ENCODE measurements at places on chromosomes 7 and 10. TPM values are rescaled to one million over a fixed set of nuclear protein-coding genes. Genes with fewer than 3 reads are reported as not detected.
A peak's percentile ranks its signal among the peaks of the same experiment; 100 is the strongest.

DNA sequence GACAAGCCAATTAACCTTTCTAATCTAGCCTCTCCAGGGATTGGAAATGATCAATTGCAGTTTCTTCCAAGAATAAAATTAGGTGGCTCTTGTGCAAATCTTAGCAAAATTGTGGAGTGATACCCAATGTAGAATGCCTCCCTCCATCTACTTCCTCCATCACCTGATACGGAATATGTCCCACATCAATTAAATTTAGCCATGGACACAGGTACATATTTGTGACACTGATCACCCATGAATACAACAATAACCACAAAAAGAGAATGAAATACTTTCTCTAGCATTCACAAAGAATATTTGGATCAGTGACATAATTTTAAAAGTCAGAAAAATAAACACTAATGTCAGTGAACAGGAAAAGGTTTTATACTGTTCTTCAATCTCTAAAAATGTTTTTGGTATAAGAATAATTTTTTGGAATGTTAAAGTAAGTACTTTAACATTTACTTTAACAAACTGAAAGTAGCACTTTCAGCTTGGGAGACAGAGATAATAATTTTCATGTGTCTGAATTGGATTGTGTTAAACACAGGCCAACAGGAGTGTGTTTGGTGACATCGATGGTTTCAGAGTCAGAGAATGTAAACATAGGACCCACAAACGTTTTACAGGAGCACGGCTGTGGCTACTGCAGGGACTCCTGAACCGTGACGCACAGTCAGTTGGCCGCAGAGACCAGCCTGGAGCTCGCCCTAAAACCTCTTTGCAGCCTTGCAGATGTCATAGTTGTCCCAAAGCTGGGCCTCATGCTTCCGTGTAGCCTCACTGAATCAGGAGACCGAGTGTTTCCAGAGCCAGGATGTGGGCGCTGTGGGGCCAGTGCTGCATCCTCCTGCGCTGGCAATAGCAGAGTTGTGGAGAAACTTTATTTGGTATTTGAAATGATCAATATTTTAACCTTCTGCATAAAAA, 7.2 kb downstream of the RBM20 start:
- no peaks in the 10 kb centered on the region for H3K4me1 ChIP-seq
- no peak overlapping the region for H3K4me3 ChIP-seq
- DNase-seq = no peak
- peaks cover 11% of the 10 kb centered on the region for H3K27me3 ChIP-seq

GRCh38 chr7:102125127-102125596, 161.5 kb upstream of the SH2B2 start:
- H3K36me3 ChIP-seq = peaks cover 6% of the 10 kb centered on the region
- no peak for DNase-seq
- no peak overlapping the region for H3K27ac ChIP-seq

DNA sequence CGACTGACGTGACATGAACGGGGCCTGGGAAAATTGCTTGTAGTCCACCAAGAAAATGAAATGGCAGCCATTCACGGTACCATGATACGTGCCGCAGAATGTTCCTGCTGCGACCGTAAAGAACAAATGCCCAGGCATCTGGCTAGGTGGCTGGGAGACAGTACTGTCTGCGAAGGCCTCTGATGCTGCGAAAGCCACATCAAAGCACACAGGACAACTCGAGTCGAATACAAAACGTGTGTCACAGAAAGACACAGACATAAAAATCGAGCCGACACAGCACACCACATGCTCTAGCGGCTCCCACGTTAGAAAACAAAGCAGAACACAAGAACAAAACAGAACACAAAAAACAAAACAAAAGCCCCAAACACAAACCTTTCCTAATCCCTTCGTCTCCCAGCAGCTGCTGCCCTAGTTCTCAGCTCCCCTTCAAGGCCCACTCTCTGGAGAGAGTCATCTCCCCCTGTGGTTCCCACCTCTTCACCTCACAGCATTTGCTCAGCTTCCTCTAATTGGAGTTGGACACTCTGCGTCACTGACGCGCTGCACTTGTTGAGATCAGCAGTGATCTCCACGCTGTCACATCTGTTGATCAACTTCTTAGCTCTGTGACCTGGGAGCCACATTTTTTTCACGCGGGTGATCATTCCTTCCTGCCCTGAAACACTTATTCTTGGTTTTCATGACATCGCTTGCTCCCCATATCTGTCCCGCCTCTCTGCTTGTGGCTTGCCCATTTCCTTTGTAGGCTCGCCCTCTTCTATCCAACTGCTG, 112.2 kb downstream of the CLEC2L start:
- no peaks in the 10 kb centered on the region for H3K27me3 ChIP-seq
- no peak overlapping the region for H3K4me3 ChIP-seq
- peaks cover 23% of the 10 kb centered on the region for H3K4me1 ChIP-seq
- no peak for DNase-seq

DNA sequence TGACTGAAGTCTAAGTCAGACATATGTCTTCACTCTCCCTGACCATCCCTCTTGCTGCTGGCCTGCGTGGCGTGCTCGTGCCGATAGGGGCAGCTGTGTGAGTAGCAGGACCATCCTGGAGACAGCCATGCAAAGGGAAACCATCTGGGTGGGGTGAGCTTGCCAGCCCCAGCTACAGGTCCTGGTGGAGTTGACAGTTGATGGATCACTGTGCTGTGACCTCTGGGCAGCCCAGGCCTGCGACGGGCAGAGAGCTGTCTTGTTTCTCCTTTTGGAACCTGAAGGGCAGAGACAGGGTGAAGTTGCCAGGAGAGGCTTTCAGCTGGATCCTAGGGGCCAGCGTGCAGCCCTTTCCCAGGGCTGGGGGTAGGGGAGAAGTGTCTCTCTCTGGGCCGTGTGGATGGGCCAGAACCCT, 44.7 kb downstream of the GRK5 start:
- no peak overlapping the region for H3K4me3 ChIP-seq
- DNase-seq = no peak
- H3K27ac ChIP-seq = peak overlapping the region; percentile 43
- no peaks in the 10 kb centered on the region for H3K27me3 ChIP-seq
- H3K36me3 ChIP-seq = no peaks in the 10 kb centered on the region

DNA sequence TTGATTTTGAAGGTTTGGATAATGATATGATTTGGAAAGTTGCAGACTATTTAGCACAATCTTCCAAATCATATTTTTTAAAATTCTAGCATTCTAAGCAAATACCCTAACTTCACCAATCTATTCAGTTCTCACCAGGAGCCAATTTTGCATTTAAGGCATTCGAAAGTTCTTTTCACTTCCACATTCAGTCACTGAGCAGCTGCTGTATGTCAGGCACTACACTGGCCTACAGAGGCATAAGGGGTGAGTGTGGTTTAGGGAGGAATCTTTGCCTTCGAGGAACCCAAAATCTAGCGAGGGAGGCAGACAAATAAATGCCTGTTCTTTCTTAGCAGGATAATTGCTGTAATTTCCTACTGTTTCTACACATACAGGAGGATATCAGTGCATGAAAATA, 10.7 kb upstream of the UCN3 start:
- H3K27me3 ChIP-seq = no peaks in the 10 kb centered on the region
- no peak overlapping the region for H3K27ac ChIP-seq
- no peak for DNase-seq
- H3K4me3 ChIP-seq = no peak overlapping the region

Gene NUP42
- 69.8 TPM for total RNA-seq

DNA sequence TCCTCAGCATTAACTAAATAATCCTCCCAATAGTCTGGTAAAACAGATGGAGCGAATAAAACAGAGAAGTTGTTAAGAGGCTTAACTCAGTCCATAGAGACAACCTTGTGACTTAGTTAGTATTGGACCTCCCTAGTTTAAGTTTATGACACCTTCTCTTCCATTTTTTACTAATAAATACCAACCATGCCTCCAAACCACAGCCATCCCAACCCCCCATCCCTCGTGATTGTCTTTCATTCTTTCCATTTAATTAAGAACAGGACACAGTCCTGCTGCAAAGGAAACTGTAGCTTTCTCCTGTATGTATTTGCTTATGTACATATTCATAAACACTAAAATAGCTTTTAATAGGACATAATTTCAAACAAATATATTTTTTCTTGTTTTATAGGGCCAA, 238.2 kb downstream of the SEMA3D start:
- no peaks in the 10 kb centered on the region for H3K27me3 ChIP-seq
- H3K27ac ChIP-seq = no peak overlapping the region
- no peak overlapping the region for H3K4me3 ChIP-seq
- no peak for DNase-seq
- H3K36me3 ChIP-seq = no peaks in the 10 kb centered on the region
- H3K4me1 ChIP-seq = no peaks in the 10 kb centered on the region

DNA sequence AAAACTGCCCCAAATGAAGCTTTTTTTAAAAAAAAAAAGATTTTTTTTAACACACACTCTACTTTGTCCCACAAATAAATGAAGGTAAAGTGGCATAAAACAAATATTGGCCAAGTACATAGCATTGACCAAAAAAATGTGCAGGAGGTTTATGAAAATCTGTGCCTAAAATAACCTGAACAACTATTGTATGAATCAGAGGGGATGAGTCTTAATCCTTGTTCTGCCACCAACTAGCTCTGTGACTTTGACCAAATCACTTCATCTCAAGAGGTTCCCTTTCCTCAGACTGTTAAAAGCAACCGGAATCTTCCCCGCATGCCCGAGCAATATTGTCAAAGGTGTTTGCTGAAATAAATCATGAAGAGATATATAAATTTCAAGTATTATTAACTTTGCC, 150.4 kb upstream of the NEBL start:
- no peaks in the 10 kb centered on the region for H3K4me1 ChIP-seq
- H3K27me3 ChIP-seq = no peaks in the 10 kb centered on the region
- no peak overlapping the region for H3K4me3 ChIP-seq
- DNase-seq = no peak

GRCh38 chr7:137399827-137400823, 56.6 kb upstream of the PTN start:
- H3K27me3 ChIP-seq = no peaks in the 10 kb centered on the region
- H3K4me1 ChIP-seq = peaks cover 18% of the 10 kb centered on the region
- no peak for DNase-seq
- no peak overlapping the region for H3K27ac ChIP-seq
- H3K4me3 ChIP-seq = no peak overlapping the region

DNA sequence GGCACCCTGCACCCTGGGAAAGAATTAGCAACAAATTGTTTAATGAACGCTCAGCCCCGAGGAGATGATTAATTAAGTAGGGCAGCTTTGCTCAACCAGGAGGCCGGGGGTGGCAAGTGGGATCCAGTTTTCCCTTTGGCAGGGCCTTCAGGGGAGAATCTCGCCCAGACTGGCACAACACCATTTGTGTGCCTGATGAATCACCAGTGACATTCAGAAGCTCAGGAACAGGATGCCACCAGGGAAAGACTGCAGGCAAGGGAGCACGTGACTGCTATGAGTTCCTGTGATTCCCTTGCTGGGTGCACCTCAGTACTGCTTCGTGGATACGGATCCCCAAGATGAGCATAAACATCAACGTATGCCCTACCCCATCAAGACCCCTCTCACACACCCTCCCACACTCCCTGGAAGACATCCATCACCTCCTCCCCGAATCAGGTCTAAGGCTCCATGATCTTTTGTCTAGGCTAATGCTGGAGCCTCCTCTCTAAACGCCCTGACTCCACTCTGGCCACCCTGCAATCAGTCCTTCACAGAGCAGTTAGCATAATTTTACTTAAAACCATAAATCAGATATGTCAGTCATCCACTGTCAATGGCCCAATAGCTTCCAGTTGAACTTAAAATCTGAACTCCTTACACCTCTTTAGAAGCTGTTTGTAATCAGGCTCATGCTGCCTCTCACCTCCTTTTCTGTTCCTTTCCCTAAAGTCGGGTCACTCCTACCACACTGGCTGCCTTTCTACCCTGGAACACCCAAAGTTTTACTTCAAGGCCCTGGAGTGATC, 109.2 kb upstream of the AGK start:
- no peaks in the 10 kb centered on the region for H3K27me3 ChIP-seq
- no peak for DNase-seq
- peak overlapping the region; percentile 10 for H3K27ac ChIP-seq
- H3K4me1 ChIP-seq = peaks cover 17% of the 10 kb centered on the region
- H3K36me3 ChIP-seq = peaks cover 14% of the 10 kb centered on the region

- H3K36me3 ChIP-seq = peaks cover 45% of the 10 kb centered on the region
- peaks cover 42% of the 10 kb centered on the region for H3K4me1 ChIP-seq
- H3K4me3 ChIP-seq = no peak overlapping the region
These were observed 36.7 kb downstream of the SLIT1 start for GRCh38 chr10:97149079-97149531.

DNA sequence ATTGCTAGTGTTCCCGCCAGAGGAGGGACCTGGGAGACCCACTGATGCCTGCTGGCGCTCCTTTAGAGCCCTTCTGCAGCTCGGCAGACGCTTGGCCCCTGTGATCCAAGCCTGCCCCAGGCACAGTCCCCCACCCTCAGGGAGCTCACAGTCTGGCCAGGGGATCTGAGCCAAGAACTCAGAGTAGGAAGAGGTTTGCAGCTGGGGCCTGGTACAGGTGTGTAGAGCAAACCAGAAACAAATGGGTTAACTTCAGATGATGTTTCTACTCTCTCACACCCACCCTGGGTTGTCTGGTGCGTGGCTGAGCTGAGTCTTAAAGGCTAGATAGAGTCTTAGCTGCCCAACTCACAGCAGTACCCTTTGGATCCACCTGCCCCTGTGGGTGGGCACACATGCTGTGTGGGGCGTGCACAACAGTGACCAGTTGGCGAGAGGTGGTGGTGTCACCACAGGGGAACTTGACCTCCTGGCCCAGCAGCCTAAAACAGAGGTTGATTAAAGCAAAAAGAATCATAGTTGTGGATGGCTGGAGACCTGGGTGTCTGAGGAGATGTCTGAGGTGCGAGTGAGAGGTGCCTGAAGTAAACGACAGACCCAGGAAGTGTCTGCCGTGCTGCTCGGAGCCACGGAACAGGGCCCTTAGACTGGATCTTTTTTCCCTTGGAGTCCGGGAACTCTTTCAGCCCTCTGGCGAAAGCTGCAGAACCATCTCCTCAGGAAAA, 31.2 kb upstream of the SRGN start:
- H3K36me3 ChIP-seq = no peaks in the 10 kb centered on the region
- H3K4me3 ChIP-seq = no peak overlapping the region
- peak overlapping the region; percentile 11 for H3K27ac ChIP-seq

Gene NPSR1
- 0.11 TPM for total RNA-seq

DNA sequence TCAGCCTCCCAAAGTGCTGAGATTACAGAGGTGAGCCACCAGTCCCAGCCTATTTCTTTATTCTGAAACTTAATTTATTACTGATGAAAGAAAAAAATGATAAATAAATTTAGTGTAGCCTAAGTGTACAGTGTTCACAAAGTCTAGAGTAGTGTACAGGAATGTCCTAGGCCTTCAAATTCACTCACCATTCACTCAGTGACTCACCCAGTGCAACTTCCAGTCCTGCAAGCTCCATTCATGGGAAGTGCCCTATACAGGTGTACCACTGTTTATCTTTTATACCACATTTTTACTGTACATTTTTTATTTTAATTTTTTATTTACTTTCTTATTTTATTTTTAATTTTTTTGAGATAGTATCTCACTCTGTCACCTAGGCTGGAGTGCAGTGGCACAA, 12.2 kb downstream of the MRLN start:
- H3K4me3 ChIP-seq = no peak overlapping the region
- H3K27me3 ChIP-seq = no peaks in the 10 kb centered on the region
- DNase-seq = no peak
- no peaks in the 10 kb centered on the region for H3K36me3 ChIP-seq
- no peak overlapping the region for H3K27ac ChIP-seq
- H3K4me1 ChIP-seq = no peaks in the 10 kb centered on the region

Measured in spinal cord (tissue), 10 donors.